IMR-90 (cell line): ENCODE measurements at places on chromosomes 6 and 20. TPM values are rescaled to one million over a fixed set of nuclear protein-coding genes. Genes with fewer than 3 reads are reported as not detected.

GSTA4 gene
- total RNA-seq: 26.9 and 35.8 TPM in 2 replicates

GRCh38 chr6:38137608-38138265, 318.2 kb downstream of the ZFAND3 start:
- no peak for DNase-seq

DNA sequence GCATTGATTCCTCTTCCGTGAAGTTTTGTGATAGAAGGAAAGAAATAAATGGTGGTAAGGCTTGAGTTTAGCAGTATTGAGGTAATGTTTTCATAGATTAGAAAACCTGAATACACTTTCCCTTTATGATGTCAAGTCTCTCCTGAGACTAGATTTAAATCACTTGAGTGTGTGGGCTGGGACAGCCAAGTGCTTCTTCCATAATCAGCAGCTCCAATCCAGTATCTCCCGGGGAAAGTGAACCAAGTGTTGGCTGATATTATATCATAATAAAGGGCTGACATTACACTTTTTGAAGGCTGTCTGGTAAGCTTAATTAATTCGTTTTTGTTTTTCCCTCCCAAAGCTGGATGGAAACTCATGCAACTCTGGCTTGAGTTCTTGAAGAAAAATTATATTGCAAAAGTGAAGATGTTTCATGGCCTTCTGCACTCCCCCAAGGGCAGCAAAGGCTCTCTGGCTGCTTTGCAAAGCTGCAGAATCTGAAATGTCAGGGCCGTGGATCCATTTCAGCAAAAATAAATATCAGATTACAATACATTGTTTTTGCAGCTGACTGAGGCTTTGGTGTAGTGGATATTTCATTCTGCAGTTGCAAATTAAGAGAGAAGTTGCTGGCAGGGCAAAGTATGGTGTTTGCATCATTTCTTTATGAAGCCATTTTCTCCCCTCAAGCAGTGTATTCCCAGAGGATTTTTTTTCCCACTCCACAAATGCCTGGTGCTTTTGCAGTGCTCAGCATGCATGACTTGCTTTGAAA, 101.2 kb downstream of the MKKS start:
- peak; percentile 31 for DNase-seq

DNA sequence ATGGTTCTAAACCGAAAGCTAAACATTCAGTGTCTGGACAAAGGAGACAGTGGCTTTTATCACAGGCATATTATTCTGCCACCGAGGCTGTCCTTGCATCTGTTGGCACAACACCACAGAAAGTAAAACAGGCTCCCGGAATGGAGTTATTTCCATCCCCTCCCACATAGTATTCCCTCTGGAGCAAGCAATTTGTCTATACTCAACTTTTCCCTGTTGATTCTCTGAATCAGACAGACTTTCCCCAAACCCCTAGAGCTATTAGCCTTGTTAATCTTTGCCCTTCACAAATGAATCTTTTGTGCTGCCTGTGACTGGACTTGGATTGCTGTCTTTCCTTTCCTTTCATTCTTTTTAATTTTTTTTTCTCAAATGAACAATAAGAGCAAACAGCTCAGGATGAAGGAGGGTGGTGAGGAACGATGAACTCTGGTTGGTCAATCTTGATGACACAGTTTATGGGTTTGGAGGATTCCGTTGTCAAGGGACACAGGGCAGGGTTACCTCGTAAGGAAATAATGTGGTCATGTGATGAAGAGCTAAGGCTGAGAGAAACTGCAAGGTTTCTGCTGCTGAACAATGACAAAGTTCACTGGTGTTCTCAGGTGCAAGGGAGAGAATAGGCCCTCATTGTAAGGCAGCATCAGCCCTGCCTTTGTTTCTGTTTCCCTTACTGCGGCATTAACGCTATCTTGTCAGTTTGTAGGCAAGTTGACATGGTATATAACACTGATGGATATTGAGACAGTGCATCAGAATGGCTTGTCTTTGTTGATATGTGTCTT, 275.0 kb upstream of the BMP2 start:
- DNase-seq: peak; percentile 25

DNA sequence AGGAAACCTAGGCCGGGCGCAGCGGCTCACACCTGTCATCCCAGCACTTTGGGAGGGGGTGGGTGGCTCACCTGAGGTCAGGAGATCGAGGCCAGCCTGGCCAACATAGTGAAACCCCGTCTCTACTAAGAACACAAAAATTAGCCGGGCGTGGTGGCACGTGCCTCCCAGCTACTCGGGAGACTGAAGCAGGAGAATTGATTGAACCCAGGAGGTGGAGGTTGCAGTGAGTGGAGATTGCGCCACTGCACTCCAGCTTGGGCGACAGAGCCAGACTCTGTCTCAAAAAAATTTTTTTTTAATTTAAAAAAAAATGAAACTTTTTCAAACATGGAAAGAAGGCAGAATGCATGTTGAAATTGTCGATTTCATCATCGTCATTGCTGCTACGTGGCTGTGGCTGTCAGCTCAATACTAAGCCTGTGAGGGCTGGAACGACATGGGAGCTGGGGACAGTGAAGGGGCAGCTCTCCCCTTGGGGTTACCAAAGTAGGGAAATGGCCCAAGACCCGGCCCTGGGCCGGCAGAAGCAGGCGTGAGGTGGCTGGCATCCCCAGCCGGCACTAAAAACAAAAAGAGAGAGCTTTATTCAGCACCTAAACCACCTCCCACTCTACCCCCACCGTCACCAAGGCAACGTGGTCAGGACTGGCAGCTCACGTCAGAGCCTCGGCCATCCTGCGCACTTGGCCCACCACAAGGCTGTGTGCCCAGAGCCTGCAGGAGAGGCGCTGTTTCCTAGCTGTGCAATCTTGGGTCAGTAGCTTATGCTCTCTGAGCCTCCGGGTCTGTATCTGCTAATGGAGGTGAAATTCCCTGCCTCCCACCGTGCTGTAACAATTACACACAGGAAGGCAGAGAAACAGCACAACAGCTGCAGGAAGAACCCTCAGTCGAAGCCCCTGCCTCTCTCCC, 30.8 kb downstream of the AGPAT4 start:
- DNase-seq: peak; percentile 41

DNA sequence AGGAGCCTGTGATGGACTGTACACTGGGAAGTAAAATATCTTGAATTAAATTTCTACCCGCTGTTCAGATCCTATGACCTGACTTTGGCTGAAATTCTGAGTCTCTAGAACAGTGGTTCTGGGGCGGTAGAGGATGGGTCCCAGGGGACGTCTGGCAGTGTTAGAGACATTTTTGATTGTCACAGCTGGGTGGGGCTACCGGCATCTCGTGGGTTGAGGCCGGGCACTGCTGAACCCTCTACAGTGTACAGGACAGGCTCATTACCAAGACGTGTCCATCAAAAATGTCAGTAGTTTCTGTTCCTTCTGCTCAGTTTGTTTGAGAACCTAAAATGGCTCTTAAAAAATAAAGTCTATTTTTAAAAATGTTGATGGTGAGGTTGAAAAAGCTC, 11.5 kb upstream of the RPS6KA2 start:
- no peak for DNase-seq

- DNase-seq: no peak
Observed at GRCh38 chr6:13935190-13935880, 10.6 kb downstream of the RNF182 start.
